ENCODE measurements at places on chromosomes 5 and 9.

- DNase-seq: peak; percentile 38
Observed at GRCh38 chr5:140926443-140927227, 536 bp downstream of the PCDHAC1 start.

GRCh38 chr5:38497946-38498345 is 58.5 kb downstream of the LIFR start:
- no peak for DNase-seq

DNA sequence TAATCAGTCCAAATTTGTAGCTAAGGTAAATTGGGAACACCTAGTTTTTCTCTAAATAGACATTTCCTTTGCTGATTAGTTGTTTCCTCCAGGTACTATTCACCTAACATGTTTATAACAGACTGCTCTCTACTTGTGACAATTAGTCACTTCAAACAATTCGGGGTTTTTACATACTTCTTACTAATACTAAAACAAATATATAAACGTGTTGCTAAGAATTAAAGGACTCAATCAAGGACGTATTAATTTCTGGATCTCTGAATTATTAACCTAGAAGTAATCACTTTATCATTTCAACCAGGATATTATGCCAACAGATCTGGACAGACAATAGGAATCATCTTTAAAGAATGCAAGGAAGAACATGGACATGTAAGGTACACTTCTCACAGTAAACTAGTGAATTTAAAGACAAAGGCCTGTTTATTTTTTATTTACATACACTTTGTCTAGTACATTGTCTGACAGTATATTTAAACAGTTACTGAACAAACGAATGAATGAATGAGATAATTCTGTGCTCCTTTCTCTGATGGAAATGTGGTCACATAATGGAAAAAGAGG is 22.3 kb downstream of the PJA2 start:
- DNase-seq: no peak

DNA sequence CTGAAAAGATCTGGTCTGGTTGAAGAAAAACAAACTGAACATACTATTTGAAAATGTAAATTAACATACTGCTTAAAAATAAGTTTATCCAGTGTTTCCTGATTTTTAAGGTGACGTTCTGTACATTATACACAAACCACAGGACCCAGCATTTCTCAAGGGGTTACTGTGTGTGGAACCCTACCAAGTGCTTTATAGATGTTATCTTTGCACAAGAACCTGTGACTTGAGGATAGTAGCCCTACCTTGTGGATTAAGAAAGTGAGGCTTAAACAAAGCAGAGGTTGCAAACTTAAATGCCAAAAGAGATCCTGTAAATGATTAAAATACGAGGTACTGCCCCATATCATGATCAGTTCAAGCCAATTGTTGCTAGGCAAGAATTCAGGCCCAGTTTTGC is 4.7 kb downstream of the KLF9 start:
- no peak for DNase-seq

GRCh38 chr5:138528208-138528607 is 14.8 kb downstream of the ETF1 start:
- no peak for DNase-seq

- DNase-seq: no peak
Observed at GRCh38 chr5:135210286-135211055, 176.4 kb upstream of the PITX1 start.

- DNase-seq: no peak
Observed at GRCh38 chr5:88785746-88786565, 97.0 kb downstream of the MEF2C start.

- DNase-seq: no peak
Observed at GRCh38 chr9:76431601-76432000, 27.4 kb upstream of the GCNT1 start.

- no peak for DNase-seq
Observed at GRCh38 chr9:120393386-120394057, 186.4 kb downstream of the CDK5RAP2 start.

- DNase-seq: no peak
Observed at GRCh38 chr5:33933723-33934169, 2.4 kb upstream of the RXFP3 start.

- no peak for DNase-seq
Observed at GRCh38 chr9:120366644-120367019, 213.3 kb downstream of the CDK5RAP2 start.

DNA sequence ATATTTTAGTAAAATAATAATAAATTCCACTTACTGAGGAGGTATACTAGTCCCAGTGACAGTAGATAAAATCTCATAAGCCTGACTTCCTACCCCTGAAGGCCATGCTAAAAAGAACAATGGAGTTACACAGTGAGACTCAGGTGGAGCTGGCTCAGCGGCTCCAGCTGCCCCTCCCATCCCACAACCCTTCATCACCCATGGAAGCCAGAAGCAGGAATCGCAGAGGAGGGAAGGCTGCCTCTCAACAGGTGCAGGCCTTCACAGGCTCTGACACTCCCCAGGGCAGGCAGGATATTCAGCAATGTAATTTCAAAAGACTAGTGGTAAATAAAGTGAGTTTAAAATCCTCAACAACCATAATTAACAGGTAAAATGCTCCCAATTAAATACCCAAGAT is 67.5 kb downstream of the FANCC start:
- no peak for DNase-seq

GRCh38 chr5:158051036-158051435 is 192.1 kb upstream of the CLINT1 start:
- no peak for DNase-seq

- peak; percentile 80 for DNase-seq
Observed at GRCh38 chr5:149141224-149141956, at the start of gene ABLIM3. TSS of gene ABLIM3 (plus strand) at chr5:149141493. CDS start at chr5:149142096, 603 bp downstream.

DNA sequence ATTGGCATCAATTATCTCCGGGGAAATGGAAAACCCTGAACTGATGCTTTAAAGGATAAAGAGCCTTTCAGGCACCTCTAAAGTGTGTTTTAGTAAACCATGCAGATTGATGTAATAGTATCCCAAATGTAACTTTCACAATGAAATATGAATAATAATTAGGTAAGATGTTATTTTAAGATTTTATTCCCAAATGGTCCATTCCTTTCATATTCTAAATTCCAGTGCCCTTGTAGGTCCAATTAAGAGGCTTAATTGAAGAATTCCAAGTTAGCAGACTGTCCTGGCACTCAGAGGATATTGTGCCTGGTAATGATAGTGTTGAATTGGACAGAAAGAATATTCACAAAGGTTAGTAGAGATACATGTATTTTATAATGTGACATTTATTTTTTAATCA is 352.5 kb upstream of the NUDT12 start:
- no peak for DNase-seq

DNA sequence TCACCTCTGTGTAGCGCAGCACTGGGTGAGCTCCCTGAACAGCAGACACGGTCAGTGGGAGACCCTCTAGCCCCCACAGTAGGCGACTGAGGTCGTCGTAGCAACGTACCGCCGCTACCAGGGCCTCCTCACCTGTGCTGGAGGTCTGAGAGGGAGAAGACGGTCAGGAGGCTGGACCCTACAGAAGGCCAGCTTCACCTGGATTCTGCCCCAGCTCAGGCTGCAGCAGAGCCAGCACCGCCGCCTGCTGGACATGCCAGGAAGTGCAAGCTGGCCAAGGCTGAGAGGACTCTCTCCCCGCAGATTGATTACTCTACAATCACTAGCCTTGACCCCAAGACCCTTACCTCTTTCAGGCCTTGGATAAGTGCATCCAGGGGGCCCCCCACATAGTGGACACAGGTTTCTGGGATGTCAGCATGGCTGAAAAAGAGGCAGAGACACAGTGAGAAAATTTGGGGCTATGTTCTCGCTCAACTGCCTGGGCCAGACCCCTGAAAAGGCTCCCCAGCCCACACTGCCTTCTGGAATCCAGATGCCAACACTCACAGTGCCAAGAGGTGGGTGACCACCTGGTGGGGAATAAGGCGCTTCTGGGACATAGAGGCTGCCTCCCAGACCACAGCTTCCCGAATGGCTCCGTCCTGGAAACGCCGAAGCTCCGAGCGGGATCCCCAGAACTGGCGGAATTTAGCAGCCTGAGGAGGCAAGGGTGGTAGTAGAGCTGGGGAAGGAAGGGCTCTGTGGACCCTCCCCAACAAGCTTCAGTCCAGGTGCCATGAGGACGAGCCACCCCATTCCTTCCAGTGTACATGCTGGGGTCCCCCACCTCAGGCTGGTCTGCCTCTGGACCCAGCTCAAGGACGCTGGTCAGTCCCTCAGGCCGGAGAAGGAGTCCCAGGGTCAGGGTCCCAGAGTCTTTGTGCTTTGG is 6.9 kb downstream of the NOL6 start:
- peak; percentile 79 for DNase-seq

DNA sequence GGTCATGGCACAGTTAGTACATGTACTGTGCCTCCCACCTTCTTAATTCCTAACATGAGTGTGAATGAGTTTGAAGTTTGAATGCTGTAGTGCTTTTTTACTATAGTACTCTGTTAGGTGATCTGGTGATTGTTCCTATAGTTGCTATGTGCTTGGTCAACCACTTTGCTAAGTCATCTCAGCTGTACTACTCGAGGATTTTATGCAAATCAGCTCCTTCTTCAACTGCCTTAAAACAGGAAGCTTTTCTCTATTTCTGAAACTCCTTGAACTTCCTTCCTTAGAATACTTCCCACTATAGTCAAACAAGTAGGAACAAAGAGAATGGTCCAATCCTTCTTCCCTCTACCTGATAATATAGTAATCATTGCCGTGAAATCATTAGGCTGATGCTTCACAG is 219.6 kb downstream of the CTNND2 start:
- DNase-seq: no peak

DNA sequence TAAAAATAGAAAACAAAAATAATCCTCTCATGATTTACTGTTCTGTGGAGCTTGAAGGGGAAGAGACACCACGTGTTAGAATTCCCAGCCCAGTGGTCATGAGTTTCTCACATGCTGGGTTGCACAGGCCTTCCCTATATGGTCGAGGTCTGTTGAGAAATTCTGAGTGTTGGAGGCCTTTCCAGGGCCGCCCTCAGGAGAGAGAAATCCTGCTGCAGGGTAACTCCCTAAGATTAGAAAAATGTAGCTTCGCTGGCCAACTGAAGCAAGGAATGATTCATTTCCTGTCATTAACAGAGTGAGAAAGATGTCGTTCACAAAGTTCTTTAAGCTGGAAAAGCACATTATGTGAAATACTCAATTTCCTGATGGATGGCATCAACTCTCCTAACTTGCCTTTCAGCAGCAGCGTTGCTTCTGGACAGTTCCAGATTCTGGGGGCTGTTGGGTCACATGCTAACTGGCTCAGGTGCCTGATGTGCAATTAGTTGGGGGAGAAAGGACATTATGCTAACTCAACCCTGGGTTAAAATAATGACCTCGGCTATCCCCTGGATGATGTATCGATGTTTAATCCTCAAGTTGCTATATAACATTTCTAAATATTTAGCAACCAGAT is 104.8 kb upstream of the CD180 start:
- no peak for DNase-seq

DNA sequence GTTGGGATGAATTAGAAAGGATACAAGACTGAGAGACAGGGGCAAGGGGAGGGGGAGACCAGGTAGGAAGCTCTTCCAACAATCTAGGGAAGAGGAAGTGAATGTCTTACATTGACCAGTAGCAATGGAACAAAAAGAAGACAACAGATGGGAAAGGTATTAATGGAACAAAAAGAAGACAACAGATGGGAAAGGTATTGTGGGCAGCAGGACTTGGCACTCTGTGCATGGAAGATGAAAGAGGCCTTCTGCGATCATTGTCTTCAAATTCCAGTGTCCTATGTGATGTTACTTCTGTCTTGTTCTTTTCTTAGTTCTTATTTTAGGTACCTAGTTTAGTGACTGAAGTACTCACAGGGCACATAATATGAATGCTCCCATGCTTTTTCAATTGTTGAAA is 161.8 kb downstream of the PALM2AKAP2 start:
- DNase-seq: no peak

GRCh38 chr9:126671381-126671831 is 57.7 kb downstream of the LMX1B start:
- DNase-seq: no peak

DNA sequence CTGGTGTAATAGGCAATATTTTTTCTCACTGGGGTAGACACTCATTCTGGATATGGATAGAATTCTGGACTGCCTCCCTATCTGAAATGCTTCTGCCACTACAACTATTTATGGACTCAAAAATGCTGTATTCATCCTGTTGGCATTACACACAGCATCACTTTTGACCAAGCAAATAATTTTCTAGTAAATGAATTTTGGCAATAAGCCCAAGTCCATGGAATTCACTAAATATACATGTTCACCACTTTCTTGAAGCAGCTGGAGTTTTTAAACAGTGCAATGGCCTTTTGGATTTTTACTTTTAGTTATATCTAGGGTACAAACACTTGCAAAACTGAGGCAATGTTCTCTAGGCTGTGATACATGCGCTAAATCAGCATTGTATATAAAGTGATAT is 724.9 kb upstream of the EDIL3 start:
- DNase-seq: no peak

DNA sequence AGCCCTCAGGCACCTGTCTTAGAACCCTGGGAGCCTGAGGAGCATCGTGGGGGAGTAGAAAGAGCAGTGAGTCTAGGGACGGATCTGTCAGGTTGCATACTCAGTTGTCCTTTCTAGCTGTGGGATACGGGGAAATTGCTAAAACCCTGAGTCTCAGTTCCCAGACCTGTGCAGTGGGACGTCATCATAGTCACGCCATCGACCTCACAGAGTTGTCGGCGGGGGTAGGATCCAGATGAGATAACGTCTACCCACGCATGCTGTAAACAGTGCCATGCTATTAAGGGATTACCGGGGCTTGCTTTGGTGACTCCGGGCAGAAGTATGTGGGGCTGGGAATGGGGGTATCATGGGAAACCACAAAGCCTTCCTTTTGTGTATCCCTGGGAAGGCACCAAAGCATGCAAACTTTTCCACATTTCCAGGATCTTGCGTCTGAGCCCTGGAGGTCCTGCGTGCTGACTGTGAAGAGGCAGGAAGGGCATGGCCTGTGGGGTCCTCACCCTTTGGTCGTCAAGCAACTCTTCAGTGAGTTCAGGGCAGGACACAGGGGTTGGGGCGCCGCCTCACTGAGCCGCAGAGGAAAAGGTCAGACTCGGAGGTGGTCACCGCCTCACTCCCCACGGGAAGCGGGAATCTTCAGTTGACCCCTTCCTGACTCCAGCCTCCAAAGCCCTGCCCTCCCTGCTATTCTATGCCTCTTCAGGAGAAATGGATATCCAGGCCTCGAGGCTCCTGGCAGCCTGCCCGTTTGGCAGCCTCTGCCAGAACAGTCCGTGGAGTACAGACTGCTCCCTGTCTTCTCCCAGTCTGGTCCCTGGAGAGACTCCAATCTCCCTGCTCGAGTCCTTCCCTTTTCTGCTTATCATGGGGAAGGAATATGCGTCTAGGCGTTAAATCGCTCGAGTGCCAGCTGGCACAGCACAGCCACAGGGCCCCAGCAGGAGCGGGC is 186.8 kb upstream of the KLF9 start:
- no peak for DNase-seq

DNA sequence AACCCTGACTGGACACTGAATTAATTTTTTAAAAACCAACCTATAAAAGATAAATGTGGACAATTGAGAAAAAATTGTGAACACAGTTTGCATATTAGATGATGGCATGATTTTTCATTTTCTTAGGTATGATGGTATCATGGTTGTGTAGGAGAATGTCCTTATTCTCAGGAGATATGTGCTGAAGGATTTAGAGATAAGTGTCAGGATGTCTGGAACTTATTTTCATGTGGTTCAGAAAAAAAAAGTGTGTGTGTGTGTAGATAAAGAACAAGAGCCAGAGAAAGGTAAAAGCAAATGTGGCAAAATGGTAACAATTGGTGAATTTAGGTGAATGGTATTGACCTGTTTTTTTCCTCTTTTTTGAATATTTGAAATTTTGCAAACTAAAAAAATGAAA is 4.0 kb downstream of the GNPDA1 start:
- DNase-seq: no peak

- no peak for DNase-seq
Observed at GRCh38 chr5:145660897-145661640, 174.1 kb downstream of the PRELID2 start.

All from stimulated activated CD4-positive, alpha-beta T cell treated with anti-CD3 and anti-CD28 coated beads, Interleukin-2, amount 100 ng/mL, for 48 hours (primary cell).